NCI-H1048 (cell line): ENCODE measurements at places on chromosomes 6 and 20.

DNA sequence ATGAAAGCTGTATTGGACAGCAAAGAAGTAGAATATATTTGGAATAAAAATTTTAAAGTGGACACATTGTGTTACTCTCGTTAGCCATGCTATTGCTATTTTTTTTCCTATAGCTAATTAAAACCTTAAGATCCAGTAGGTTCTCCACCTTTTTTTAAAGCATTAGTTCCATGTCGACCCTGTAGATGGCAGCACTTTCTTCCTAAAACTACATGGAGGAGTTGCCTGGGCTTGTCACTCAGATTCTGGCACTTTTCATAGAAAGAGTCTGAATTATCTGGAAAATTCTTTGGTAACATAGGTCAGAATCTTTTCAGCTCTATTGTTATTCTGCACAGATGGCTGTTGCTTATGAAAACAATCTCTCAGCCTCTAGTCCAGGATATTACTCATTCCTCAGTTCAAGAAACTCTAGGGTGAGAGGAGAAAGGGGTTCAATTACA, 42.0 kb upstream of the ESR1 start:
- DNase-seq = peak; percentile 7

DNA sequence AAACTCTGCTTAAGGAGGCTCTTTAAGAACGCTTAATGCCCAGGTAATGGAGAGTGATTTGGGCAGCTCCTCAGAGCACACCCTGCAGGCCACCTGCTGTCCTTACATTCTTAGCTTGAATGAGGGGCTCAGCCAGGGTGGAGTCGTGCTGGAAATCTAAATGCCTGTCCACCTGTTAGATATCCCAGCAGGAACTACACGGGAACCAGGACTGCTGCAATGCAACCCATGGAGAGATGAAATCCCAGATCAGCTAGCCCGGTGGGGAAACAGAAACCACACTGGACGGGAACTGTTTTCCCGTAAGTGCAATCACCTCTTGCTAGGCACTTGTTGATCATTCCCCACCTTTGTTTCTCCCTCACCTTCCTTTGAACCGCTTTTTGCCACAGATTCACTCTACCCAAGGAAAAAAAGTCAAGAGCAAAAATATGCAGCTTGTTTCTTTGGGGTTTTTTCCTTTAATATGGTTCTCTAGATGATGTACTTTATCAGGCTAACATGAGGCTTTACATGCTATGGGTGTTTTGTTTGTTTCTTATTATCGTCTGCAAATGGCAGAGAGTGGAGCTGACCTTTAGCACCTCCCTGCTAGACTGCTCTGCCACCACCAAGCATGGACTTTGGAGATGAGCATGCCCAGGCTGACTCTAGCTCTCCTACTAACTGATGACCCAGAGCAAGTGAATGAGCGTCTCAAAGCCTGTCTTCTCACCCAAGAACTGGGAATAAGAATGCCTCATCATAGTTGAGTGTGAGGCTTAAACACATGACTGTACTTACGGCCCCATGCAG, 125.9 kb upstream of the TNFAIP3 start:
- no peak for DNase-seq

DNA sequence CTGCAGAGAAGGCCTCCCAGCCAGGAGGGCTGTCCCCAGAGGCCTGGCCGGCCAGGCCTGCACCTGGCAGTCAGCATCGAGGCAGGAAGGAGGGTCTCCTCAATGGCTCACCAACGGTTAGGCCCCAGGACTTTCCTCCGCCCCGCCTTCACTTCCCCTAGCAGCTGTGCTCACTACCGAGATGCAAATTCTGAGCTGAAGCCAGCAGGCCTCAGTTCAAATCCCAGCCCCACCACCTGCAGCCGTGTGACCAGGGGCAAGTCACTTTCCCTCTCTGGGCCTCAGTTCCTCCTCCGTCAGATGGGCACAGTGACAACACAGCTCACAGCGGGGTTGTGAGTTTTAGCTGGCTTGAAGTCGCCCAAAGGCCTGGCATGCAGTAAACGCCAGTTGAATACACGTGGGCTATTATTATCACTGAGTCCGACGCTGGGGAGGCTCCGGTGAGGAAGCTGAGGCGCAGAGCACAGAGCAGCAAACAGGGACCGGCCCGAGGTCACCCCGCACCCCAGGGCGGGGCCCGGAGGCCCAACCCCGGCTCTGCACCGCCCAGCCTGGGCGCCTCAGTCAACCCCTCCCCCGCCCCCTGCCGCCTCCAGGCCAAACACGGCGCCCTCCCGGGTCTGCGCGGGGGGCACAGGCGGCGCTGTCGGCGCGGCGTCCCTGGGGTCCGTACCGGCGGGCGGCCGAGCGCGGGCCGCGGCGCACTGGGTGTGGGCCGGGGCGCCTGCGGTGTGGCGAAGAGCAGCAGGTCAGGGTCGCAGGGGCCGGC, 671 bp downstream of the E2F1 start:
- DNase-seq = no peak

DNA sequence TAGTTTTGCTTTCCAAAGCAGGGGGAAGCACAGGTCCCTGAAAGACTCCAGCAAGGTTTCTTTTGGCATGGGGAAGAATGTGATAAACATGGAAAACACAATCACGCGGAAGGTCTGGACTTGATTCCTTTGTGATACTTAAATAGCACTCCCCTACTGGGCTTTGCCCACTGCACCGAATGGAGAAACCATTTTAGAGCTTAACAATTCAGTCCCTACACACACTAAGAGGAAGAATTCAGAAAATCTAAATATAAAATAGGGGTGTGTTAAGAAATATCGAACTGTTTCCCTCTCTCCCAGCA, 71.4 kb upstream of the NHSL1 start:
- no peak for DNase-seq

GRCh38 chr20:51484141-51484815, 58.2 kb downstream of the NFATC2 start:
- DNase-seq = no peak
